Omental fat pad (tissue), 4 donors: ENCODE measurements at places on chromosomes 7 and 10.
A peak's percentile ranks its signal among the peaks of the same experiment; 100 is the strongest.

GRCh38 chr7:47725031-47725780, 143.3 kb upstream of the TNS3 start:
- no peak for DNase-seq

- no peak for DNase-seq
Observed at GRCh38 chr10:70334526-70335245, 47.7 kb downstream of the LRRC20 start.

DNA sequence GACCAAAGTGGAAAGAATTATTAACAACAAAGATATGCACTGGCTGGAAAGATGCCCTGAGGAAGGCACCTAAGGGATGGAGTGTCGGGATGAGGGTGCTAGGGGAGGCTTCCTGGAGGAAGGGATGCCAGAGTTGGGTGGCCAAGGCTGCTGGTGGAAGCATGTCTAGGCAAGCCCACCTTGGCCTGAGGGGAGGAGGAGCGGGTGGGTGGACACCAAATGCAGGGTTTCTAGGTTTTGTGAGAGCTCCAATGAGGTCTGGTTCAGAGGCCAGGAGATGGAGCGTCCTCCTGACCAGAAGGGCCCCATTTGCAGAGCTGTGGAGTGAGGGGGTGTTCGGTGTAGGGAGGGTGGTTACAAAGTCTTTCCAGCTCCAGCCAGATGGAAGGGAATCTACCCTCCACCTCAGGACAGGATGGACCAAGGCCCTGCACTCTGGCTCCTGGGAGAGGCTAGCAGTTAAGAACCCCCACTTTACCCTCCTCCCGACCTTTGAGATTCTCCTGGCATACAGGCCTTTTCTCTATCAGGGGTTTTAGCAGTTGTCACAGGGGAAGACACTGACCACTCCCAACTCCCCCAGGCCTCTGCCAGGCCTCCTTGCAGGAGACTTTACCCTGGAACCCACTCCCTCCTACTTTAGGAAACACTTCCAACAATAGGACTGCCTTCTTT, 3.0 kb upstream of the DDIT4 start:
- no peak for DNase-seq

- DNase-seq = peak; percentile 16
Observed at GRCh38 chr10:46245381-46245900, 41.4 kb upstream of the ANTXRL start.

DNA sequence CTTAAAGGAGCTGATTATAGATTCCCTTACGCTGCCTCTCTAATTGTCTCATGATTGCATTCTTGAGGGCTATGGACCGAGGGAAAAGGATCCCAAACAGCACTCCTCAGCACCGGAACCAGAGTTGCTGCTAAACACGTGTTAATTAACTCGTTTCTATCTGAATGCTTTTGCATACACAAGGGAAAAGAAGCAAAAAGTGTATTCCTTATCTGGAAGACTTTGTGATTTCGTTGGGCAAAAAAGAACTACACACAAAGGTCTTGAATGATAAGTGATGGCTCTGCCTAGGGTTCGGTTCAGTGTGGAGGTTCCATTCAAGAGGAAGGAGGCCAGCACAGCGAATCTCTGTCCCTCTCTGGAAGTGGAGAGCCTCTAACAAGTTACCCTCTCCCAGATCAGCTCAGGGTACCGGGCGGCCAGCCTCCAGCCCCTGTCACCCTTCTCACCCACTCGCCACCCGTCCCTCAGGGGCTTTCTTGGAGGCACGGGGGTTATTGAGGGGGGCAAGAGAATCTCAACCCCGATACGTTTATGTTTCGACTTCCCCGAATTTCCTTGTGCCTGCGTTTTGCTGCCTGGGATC, 515 bp upstream of the SLC4A2 start:
- DNase-seq = no peak

DNA sequence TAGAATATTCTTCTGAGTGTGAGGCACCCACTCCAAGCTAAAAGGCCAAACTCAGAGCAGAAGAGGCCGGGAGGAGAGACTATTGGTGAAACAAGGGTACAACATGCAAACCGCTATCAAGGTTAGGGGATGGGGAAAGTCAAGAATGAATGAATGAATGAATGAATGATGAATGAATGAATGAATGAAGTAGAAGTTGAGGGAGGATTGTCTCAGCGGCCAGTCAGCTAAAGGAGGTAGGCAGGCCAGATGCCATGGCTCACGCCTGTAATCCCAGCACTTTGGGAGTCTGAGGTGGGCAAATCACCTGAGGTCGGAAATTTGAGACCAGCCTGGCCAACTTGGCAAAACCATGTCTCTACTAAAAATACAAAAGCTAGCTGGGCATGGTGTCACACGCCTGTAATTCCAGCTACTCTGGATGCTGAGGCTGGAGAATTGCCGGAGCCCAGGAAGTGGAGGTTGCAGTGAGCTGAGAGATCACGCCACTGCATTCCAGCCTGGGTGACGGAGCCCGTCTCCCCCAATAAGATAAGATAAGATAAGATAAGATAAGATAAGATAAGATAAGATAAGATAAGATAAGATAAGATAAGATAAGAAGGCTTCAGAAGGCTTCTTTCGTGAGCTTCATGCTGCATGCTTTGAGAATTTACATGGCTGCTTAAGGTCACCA, 250.8 kb downstream of the CCDC3 start:
- no peak for DNase-seq

GRCh38 chr7:16849296-16850148, 32.3 kb downstream of the AGR3 start:
- no peak for DNase-seq

DNA sequence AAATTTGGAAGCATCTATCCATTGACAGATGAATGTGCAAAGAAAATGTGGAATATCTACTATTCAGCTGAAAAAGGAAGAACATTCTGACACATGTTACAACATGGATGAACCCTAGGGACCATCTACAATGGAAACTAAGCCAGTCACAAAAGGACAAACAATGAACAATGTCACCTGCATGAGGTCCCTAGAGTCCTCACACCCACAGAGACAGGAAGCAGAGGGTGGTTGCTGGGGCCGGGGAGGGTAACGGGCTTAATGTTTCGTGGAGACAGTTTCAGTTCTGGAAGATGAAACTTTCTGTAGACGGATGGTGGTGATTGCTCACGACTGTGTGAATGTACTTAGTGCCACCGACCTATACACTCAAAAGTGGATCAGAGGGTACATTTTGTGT, 282.9 kb downstream of the ADARB2 start:
- DNase-seq = no peak

GRCh38 chr10:110076559-110077318, 69.0 kb downstream of the ADD3 start:
- DNase-seq = no peak

DNA sequence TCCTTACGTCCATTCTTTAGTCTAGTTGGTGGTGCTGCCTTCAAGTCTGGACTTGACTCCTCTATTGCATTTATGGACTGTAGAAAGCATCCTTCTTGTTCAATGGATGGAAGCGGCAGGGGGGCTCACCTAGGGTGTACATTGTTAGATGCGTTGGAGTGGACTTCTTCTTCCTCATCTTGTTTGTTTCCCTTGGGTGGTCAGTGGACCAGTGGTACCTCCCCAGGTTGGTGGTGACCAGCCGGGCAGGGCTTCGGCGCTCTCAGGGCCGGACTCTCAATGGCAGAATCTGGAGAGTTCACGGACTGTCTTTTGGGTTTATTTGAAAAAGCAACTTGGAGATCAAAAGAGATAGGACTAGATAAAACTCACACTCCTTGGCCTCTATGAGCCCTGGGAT, 6.2 kb upstream of the BTBD16 start:
- DNase-seq = no peak

GRCh38 chr7:157693521-157694375, 356.9 kb downstream of the DNAJB6 start:
- no peak for DNase-seq

- DNase-seq = no peak
Observed at GRCh38 chr10:103710490-103710889, 144.9 kb downstream of the SH3PXD2A start.

GRCh38 chr7:4123823-4124222, 558.3 kb upstream of the FOXK1 start:
- no peak for DNase-seq

DNA sequence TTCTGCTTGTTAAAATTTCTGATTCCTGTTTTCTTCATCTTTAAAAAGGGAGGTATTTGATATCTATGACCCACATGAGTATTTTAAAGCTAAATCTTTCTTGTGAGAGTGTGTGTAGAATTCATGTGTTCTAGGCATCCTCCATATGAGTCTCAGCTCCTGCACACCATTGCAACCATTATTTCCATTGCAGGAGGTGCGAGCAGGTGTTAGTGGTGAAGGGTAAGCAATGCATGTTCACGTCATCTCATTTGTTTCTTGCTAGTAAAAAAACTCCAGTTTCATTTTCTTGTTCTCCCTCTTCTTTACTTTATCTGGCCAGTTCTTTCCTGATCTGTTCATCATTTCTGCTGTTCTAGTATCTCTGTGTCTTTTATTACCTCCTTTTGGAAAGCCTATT, 100.5 kb downstream of the ADRA2A start:
- no peak for DNase-seq

DNA sequence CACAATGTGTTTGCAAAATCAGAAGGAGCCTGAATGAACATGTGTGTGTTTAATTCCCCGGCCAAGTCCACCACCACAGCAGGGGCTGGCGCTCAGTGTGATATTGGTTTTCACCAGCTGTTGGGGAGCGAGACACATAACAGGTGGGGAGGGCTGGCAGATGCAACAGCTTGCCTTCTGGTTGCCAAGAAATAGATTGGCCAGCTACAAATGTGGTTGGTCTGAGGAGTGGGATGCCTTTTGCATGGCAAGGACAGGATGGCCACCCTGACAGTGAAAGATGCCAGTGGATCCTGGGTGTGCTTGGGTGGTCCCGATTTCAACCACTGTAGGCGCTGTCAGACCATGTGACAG, 292.5 kb upstream of the FZD8 start:
- no peak for DNase-seq

DNA sequence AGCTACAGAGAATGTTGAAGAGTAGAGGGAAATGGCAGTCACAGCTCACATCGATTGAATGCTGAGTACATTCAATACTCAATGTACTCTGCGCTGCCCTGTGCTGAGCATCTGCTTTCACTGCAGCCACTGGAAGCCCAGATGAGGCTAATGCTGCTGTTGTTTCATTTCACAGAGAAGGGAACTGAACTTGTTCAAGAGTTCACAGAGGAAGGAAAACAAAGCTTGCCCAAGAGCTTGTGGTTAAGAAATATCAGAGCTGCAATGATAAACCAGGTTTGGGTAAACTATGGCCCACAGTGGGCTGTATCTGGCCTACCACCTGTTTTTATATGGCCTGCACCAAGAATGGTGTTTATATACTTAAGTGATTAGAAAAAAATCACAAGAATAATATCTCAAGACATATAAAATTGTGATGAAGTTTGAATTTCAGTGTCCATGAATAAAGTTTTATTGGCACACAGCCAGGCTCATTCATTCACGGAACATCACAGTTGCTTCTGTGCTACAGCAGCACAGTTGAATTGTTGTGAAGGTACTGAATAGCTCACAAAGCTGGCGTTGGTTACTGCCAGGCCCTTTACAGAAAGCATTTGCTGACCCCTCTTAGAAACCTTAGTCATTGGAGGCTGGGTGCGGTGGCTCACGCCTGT, 64.1 kb downstream of the CFAP58 start:
- DNase-seq = no peak

DNA sequence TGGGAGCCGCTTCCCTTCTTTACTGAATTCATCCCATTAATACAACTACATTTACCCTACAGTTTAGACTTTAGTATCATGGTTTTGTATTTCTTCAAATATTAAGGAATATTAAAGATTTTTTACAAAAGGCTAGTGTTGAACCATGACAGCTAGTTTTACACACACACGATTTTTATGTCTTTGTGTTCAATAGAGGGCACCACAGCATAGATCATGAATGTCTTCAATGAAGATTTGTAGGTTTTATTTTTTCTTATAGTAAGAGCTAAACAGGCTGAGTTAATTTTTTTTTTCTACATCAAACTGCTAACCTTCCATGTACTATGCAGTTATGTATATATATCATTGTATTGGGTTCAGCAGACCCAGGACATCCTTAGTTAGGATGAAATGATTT, 76.9 kb downstream of the SNX10 start:
- no peak for DNase-seq

- DNase-seq = no peak
Observed at GRCh38 chr10:131201741-131202515, 109.6 kb downstream of the TCERG1L start.

- no peak for DNase-seq
Observed at GRCh38 chr10:131430716-131431412, 119.3 kb upstream of the TCERG1L start.

- peak; percentile 91 for DNase-seq
Observed at GRCh38 chr7:149838224-149838991, at the start of gene ZNF862. TSS of gene ZNF862 (plus strand) at chr7:149838375. CDS start at chr7:149838612, 237 bp downstream.

DNA sequence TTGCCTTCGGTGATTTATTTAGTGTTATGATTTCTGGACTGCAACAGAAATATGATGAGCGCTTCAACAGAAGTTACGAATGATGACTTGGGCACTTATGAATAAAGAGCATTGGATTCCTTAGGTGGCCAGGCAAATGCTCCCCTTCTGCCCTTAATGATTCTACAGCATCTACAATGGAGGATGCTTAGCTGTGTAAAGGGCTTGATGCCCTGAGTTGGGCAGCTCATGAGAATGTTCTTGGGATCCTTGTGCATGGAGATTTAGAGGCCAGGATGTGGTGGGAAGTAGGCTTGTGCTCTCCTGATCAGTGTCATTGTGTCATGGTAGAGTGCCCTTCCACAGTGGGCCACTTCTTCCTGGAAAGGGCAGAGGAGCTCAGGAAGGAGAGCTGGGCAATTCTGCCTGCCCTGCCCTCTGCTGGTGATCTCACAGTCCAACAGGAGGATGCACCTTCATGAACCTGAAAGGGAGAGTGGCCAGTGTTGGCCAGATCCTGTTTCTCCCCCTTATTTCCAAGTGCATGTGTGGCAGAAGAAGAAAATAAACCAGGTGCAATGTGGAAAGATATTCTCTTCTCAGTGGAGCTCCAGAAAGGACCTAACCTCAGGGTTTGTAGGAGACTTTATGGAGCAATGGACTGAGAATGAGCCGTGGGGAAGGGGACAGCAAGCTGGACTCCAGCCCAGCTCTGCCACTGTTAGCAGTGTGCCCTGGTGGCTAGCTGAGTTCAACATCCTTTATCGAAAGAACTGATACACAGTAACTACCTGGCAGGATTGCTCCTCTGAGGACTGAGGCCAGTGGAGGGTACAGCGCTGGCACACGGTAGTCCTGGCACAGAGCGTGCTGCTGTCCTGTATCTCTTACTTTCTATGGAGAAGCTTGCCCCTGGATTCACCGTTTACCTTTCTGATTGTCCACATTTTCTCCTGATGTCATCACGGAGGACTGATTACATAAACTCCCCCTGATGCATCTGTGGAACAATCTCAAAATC, 182.9 kb downstream of the BMPER start:
- DNase-seq = no peak
